ENCODE measurements at places on chromosomes 1 and 21.

DNA sequence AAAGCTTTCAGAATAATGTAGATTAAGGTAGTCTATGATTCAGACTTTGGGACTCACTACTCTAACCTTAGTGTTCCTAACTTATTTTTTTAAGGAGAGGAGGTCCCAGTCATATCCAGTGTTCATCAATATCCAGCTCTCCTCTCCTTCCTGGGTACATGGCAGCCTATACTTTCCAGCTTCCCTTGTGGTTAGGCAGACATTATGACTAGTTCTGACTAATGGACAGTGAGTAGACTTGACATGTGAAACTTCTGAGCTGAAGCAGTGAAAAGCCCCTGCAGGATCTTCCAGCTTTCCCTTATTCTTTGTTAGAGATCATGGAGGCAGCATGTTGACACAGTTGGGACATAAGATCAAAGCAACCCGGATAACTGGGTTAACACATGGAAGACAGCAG is 144.2 kb downstream of the PTPRU start:
- DNase-seq: no peak

DNA sequence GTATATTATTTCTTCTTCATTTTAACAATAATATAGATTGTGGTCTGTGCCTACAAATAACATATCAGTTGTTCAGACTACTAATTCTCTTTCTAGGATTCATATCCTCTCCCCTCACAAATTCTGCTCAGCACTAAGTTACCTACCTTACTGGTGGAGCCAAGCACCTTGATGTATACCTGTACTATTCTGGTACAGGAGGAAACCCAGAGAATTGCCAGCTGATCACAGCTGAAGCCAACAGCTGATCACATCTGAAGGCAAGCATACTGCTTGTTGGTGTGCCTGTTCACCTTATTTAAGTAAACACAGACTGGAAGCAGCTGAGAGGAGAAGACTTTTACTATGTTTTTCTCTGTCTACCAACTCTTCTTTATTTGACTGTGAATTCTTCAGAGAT is 101.8 kb downstream of the PBX1 start:
- no peak for DNase-seq

DNA sequence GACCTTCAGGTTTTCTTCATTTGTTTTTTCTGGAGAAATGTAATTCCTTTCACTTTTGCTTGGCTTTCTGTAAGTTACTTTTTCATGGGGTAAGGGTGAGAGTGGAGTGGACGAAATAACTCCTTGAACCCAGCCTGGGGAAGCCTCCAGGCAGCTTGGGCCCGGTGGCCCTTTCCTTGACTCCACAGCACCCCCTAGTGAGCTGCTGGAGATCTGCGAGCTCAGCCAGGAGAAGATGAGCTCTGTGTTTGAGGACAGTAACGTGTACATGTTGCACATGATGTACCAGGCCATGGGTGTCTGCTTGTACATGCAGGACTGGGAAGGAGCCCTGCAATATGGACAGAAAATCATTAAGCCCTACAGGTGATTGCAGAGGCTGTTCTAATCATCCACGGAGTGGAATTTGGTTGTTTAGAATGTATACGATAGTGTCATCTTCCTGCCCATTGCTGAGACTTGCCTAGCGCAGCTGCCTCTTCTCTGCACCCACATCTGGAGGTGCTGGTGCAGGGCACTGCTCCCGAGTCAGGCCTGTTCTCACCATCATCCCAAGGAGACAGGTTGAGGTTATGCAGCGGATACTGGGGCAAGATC is 51.0 kb downstream of the SMYD2 start:
- no peak for DNase-seq

DNA sequence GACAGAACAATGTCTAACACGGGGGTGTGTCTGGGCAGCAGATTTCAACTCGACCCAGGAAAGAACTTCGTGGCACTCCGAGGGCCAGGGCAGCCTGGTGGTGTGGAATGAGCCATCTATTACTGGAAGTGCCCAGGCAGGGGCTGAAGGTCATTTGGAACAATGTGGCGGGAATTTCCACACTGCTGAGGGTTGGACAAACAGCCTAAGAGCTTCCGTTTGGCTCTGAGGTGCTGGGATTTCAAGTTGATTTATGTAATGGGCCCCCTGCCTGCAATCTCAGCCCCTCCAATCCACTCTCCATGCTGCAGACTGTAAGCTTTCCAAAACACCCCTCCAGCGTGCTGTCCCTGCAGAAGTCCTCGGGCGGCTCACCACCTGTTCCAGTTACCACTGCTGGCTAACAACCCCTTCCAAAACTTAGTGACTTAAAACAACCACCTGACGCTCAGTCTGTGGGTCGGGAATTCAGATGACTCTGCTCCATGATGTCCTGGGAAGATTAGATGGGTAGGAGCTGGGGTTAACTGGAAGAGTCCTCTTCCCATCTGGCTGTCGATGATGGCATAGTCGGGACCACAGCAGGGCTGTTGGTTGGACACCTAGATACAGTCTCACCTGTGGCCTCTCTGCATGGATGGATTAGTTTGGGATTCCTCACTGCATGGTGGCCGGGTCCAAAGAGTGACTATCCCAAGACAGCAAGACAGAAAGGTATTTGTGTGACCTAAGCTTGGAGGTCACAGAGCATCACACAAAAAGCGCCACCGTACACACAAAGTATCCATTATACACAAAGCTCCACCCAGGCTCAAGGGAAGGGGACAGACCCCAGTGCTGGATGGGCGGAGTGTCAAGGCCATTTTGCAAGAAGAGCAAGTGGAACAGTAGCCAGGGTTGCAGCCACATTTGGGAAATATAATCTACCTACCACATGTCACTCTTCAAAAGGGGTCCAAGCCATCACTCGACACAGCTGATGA is 89.7 kb upstream of the IFFO2 start:
- no peak for DNase-seq

- DNase-seq: no peak
Measured at GRCh38 chr21:35375115-35375514, 326.0 kb upstream of the RUNX1 start.

- DNase-seq: no peak
Measured at GRCh38 chr1:166170726-166171125, 3.9 kb upstream of the FAM78B start.

- peak; percentile 63 for DNase-seq
Measured at GRCh38 chr1:206513312-206514111, 6.2 kb downstream of the RASSF5 start.

DNA sequence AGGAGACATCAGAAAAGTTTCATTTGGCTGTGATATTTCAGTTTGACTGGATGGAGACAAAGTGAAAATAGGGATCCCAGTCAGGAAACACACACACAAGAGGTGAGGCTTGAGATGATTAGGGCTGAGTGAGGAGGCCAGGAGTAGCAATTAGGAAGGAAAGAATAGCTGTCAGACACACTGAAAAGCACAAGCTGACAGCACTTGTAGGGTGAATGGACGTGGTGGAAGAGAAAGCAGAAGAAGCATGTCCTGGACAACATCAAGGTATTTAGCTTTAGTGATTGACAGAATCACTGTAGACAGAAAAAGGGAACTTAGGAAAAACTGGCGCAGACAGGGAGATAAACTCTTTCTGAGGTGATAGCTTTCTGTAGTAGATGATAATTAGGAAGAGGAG is 347.7 kb downstream of the TGFB2 start:
- no peak for DNase-seq

DNA sequence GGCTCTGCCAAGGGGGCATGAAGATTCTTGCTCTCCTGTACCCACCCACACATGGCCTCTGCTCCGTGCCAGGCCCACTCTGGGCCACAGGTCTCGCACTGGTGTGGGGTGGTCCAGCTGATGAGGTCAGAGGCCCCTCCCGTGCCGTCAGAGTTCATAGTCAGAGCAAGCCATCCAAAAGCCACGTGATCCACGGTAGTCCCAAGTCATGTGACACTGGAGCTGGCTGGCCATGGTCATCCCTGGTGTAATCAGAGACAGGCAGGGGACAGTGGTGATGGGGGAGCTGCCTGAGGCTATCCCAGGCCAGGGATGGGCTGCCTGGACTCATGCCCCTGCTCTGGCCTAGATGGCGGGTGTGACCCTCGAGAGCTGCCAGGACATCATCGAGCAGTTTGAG is 10.5 kb downstream of the PLCH2 start:
- no peak for DNase-seq

- DNase-seq: no peak
Measured at GRCh38 chr1:60864722-60865121, 217.6 kb upstream of the NFIA start.

- no peak for DNase-seq
Measured at GRCh38 chr1:91741301-91741700, 144.7 kb downstream of the TGFBR3 start.

- DNase-seq: no peak
Measured at GRCh38 chr1:1918901-1919303, at the start of gene TMEM52. Gene TMEM52, minus strand, starts transcription at chr1:1919279. Its CDS starts 14 bp downstream, at chr1:1919265.

- DNase-seq: no peak
Measured at GRCh38 chr1:243916160-243916559, 66.1 kb upstream of the AKT3 start.

DNA sequence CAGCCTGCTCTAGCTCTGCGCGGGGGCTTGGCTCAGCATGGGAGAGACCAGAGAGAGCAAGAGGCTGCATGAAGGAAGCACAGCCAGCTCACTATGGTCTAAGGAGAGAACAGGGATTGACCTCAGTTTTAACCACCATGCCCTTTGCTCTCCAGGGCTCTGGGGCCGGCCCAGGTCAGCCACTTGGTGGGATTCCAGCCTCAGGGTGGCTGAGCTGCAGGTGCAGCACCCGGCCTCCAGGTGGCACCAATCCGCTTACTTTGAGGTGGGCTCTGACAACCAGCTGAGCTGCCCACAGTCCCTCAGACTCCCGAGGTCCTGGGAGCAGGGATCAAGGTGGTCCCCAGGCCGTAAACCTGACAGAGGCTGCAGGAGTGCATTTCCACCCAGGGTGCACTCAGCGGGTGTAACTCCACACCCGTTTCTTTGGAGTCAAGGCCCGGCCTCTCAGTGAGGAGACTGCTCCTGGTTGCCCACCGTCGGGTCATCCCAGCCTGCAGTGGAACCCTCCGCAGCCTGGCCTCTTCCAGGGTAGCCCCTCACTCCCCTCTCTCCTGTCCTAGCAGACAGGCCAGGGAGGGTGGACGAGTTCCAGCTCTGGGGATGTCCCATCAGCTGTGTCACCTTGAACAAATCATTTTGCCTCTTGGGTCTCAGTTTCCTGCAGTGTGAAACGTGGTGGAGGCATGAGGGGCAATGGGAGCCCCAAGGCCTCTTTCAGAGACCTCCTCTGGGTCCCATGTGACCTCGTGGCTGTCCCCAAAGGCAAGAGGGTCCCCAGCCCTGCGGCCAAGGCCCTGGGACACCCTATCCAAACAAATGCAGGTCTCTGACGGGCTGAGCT is 607 bp upstream of the LGR6 start:
- no peak for DNase-seq

DNA sequence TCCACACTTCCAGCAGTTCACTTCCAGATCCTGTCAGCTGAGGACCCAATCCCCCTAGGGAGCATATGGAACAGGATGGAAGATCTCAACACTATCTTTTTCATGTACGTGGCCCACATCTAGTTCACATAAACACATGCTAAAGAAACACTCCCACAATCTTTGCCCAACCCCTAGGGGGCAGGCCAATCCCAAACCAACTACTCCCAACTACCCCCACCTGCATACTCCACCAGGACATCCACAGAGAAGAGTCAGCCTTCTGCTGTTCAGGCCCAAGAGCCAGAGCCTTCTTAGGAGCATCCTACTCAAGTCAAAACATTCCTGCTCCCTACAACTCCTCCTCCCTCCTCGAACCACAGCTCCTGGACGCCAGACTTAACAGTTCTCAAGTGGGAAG is 5.6 kb upstream of the SLC5A9 start:
- DNase-seq: no peak

GRCh38 chr1:165619647-165620151 is 11.3 kb upstream of the MGST3 start:
- DNase-seq: no peak

DNA sequence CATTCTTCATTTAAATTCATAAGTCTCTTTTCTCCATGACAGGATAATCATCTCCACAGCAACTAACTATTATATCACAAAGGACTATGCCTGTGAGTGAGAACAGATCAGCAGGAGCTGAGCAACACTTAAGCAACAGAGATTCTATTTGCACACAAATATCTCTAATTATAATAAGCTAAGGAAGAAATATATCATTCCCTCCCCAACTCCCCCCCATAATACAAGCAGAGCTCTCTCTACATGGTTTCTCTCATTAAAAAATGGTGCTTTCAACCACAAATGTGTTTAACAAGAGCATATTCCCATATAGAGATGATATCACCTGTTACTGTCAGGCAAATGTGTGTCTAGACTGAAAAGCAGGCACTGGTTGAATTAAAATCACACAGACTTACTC is 34.5 kb upstream of the NIBAN1 start:
- DNase-seq: no peak

GRCh38 chr1:205486258-205486657 is 18.2 kb upstream of the CDK18 start:
- no peak for DNase-seq

DNA sequence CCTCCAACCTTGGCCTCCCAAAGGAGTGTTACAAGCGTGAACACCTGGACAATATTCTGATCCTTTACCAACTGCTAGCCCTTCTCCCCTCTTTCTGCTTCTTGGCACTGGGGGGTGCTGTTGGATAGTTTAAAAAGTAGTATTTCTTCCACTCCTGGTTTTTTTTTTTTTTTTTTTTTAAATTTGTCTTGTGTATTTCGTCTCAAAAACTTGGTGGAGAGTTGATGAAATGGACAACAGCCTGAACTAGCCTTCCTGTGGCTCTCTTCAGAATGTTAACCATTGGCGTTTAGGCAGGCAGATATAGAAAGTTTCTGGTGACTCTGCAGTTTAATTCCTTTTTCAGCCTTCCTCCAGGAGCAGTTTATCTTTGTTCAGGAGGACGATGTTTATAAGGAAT is 69.7 kb upstream of the USP24 start:
- DNase-seq: no peak

DNA sequence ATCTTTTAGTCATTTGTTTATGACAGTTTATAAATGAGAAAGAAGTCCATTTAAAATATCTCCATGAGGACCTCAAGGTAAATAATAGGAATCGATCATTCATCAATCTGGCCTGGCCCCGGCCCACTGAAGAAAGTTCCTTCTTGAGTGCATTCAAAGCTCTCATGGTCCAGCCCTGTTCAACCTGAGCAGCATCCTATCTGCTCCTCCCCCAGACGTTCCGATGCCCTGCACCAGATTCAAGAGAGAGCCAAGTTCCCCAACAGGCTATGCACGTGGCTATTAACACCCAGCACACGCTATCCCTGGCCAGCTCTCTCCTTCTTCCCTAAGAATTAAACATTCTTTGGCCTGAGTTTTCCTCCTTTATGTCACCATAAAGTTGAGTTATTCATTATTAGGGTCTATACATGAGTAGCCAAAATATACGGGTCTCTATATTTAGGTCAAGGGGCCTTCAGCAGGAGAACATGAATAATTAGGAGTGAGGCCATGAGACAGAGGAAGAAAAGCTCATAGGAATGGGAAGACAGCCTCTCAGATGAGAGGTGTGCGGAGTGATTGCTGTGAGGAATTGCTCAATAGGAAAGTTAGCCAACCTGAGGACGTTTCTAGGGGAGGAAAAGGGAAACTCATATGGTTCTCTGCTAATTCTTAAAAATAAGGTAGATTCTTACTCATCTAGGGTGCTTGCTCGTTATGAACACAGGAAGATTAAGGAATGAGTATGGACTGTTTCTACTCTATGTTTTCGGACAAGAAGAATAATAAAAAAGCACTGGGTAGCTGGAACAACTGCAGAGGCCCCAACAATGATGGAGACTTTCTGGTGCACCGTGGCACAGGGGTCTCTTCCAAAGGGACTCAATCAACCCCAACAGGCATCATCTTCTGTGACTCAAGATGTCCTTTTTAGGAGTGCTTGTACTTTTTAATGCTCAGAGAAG is 23.6 kb downstream of the RUNX1 start:
- no peak for DNase-seq

GRCh38 chr1:116674751-116675150 is 7.2 kb upstream of the IGSF3 start:
- DNase-seq: no peak

GRCh38 chr1:202701200-202701599 is 9.1 kb downstream of the SYT2 start:
- DNase-seq: no peak

Measured in retinal pigment epithelial cell (primary cell).